ENCODE measurements at places on chromosomes 1 and 21. TPM values are rescaled to one million over a fixed set of nuclear protein-coding genes. Genes with fewer than 3 reads are reported as not detected.
A peak's percentile ranks its signal among the peaks of the same experiment; 100 is the strongest.

TPR gene
- 130 TPM for total RNA-seq

DNA sequence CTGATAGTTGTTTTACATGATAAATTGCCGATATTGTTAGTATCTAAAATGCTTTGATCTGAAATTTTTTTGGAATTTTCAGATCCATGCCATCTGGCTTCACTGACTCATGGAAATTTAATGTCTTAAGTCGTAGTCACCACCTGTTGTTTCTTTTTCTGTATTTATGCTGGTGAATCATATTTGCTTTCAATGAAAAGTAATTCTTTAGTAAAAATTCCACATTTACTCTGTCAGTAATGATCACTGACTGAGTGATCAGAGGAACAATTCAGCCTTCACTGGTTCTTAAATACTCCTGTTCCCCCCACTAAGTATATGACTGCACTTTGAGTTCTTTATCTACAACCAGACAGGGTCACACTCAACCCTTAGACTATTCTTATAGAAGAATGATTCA is 185.6 kb upstream of the NRIP1 start:
- no peak for DNase-seq

- DNase-seq, result no peak
Measured at GRCh38 chr1:107494061-107494460, 353.2 kb downstream of the NTNG1 start.

F3 gene
- total RNA-seq, result not detected

- no peak for DNase-seq
Measured at GRCh38 chr1:70475023-70475422, 64.0 kb downstream of the CTH start.

DNA sequence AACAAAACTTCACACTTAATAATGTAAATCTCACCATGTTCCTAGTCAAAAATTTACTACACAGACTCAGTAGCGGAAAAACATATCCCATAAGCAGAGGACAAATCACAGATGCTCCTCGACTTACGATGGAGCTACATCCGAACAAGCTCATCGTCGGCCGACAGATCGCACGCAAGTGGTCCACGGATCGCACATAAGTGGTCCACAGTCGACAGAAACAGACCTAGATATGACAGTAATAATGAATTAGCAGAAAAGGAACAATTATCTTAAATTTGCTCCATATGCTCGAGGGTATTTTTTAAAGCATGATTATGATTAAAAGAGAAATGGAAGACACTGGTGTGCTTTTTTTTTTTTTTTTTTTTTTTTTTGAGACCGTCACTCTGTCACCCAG is 36.3 kb downstream of the WDR4 start:
- DNase-seq, result no peak

PIK3CD gene
- 250 TPM for total RNA-seq

DNA sequence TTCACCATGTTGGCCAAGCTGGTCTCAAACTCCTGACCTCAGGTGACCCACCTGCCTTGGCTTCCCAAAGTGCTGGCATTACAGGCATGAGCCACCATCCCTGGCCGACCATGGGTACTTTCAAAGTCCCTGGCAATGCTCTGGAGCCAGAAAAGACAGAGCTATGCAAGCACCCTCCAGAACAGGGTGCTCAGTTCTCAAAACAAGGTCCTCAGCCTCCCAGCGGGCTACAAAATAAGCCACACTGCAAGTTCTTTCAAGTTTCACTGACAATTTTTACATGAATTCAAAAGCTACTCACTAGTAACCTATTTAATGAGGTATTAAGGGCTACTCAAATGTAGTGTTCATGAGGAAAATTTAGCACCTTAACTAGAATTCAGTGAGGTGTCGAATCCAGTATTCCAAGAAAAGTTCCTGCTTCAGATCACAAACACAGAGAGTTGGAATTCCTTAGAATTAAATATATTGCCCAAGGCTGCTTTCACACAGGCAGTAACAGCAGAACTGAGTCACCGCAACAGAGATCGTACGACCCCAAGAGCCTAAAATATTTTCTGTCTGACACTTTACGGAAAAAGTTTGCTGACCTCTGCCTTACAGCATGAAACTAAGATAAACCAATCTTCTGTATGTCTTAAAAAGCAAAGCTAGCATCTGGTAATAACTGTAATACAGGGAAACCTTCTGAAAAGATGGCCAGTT is 60.7 kb downstream of the HSF2BP start:
- no peak for DNase-seq

DNA sequence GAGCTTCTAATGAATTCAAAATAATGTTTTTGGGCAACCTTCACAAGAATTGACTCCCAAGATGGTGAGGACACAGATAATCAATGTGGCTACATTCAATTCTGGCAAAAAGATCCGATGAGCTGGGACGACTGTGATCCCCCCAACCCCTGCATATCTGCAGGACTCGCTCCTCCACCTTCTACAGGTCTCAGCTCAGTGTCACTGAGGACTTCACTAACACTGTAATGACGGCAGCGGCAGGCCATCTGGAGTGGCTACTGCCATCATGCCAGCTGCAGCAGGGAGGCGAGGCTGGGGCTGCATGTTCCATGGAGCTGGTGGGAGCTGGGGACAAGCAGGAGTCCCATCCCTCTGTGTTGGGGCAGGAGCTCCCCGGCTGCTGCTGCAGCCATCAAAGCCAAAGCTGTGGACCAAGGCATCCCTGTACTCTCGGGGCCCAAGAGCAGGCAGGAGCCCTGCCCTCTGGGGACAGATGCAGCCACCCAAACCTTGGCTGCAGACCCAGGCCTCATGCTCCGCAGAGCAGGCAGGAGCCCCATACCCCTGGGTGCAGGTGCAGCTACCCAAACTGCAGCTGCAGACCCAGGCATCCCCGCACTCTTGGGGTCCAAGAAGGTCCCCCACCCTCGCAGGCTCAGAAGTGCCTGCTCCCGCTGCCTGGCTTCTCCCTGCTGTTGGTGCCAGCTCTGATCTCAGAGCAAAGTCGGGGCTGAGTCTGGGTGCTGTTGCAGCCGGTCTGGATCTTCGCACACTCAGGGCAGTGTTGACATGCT is 12.2 kb upstream of the DHRS3 start:
- no peak for DNase-seq

GRCh38 chr21:42556960-42557359 is 43.3 kb downstream of the SLC37A1 start:
- DNase-seq, result peak; percentile 17

DNA sequence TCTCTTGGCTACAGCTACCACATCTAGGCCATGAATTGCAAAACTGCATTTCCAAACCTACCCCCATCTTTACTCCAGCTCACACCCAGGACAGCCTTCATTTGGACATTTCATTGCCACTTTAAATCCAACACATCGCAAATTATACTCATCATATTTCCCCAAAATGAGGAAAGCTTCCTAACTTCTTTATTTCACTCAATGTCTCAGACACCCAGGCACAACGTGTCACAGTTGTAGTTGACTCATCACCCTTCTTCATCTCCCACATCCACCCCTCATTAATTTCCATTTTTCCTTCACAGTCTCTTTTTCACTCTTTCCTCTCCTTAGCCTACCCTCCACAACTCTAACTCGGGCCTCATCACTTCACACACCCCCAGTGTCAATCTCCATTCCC is 6.7 kb downstream of the OTUD7B start:
- no peak for DNase-seq

DNA sequence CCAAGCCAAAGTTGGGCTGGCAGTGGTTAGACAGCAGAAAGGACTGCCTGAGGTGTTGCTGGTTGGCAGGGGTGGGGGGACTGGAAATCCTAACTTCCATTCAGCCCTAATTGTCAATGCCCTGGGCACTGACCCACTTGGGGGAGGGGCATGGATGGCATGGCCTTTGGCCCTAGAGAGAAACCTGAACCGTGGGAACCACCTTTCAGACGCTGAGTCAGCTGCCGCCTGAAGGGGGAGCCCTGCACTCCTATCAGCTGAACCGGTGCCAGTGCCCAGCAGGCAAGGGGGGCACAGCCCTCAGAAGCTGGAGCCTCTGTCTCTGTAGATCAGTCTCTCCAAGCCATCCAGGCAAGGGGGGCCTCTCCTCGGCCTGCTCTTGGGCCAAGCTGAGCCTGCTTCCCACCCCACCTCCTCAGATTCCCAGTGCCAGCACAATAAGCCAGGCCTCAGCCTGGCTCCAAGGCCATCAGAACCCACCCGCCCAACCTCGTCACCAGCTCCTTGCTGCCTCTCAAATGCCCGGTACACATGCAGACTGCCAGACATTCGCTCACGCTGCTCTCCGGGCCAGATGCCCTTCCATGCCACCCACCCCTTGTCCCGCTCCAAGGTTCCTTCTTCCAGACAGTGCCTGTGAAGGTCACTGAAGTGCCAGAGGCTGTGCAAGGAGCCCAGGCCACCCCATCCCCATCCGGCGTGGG is 11.6 kb downstream of the TINAGL1 start:
- DNase-seq, result peak; percentile 57

DNA sequence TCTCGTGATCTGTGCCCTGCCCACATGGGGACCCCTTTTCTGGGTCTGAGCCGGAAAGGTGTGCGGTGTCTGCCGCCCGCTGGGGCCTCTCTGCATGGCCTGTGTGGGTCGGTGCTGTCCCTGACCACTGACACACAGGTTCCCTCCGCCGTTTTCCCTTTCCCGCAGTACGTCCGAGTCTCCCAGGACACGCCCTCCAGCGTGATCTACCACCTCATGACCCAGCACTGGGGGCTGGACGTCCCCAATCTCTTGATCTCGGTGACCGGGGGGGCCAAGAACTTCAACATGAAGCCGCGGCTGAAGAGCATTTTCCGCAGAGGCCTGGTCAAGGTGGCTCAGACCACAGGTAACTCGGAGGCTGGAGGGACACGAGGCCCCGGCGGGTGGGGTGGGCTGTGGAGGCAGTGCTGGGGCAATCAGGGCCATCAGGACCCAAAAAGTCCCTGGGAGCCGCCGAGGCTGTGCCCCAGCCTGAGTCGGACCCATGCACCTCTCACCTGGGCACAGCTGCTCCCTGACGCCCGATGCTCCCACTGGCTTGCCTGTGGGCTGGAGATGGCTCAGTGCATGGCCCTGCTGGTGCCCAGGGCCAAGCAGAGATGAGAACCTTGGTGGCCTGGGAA is 13.3 kb downstream of the TRPM2 start:
- peak; percentile 20 for DNase-seq

DNA sequence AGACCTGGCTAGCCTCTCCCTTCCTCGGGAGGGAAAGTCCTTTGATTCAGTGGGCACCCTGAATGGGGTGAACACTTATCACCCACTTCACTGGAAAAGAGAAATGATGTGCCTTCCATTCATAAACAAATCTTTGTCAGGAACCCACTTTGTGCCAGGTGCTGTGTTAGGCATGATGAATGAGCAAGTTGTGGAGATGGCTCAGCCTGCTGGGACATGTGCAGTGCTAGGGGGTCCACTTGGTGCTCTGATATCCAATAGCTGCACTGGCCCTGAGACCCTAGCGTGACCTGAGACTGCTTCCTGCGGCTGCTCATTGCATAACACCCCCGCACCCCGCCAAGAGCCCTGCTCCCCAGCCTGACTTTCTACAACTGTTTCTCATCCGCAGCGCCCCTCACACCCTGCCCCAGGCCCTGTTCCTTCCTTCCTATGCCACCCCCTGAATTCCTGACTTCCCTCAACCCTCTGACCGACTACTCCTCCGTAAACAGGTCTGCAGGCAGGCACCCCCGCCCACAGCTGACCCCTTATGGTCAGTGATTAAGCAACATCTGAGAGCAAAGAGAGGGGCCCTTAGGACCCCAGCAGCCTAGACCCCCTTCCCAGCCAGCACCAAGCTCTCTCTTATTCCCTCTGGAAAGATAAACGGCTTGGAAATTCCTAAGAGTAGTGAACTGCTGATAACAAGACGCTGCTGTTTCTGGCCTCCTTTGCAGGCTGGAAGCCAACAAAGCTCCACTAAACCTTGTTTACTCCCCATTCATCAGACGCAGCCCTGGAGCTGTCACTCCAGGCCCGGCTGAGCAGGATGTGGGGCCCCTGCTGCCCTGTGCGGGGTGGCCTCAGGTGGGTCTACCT is 12.9 kb downstream of the CSRP1 start:
- no peak for DNase-seq

ZNF670 gene
- 1.6 TPM for total RNA-seq

DNA sequence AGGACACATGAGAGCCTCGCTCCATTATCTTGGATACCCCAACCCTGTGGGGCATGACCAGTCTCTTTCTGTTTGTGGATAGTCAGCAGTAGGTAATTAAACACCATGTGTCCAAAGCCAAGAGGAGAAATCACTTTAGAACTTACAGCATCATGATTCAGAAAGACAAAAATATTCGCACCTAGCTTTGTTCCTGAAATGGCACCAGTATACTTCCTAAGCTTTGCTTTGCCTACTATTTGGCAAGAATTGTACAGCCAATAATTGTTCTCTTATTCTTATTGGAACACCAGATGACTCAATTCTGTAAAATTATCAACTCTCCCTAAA is 24.2 kb downstream of the TNFRSF9 start:
- no peak for DNase-seq

- DNase-seq, result no peak
Measured at GRCh38 chr1:3940081-3940753, 40.1 kb upstream of the C1orf174 start.

CHIA gene
- not detected for total RNA-seq

ELAPOR1 gene
- 6.1 TPM for total RNA-seq

DNA sequence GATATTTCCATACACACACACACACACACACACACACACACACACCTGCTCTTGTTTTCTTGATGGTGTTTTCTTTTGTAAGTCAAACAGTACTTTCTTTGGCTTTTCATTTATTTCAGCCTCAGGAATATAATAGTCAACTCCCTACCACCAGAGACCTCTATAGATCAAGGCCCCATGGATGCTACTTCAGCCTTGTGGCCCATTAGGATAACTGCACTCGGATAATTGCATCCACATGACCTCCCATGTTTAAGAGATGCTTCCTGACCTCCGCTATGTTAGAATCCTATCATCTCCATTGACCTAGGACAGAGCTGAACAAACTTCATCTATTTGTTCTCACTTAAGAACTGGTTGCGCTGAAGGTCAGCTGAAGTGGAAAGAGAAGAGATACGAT is 1094.0 kb upstream of the B3GALT2 start:
- DNase-seq, result no peak

DNA sequence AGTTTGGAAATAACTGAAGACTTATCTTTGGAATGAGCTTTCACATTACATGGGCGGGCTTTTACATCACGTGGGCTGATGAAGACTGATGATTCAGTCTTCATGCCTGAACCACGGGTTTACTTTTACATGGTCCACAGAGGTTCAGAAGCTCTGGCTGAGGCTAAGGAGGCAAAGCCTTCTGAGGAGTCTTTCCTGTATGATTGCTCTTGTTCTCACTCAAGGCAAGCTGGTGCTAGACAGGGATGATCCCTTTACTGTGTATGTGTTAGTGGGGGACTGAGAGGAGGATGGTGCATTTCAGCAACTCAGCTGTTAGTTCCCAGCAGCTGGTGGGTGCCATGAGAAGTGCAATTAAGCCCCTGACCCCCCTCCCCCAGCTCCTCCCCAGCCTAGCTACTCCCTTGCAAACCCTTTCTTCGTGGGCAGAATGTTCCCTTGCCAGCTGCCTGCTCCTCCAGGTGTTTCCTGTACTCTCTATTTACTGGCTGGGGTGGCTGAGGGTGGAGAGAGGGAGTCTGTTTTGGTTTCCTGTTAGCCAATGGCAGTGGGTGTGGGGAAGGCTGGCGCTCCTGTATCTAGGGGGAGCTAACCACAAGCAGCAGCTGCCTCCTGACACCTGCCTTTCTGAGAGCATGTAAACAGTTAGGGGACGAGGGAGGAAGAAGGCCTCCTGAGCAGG is 15.4 kb downstream of the BTG2 start:
- peak; percentile 69 for DNase-seq

- no peak for DNase-seq
Measured at GRCh38 chr1:204348722-204349121, 11.0 kb downstream of the PLEKHA6 start.

OR6P1 gene
- not detected for total RNA-seq

- DNase-seq, result no peak
Measured at GRCh38 chr1:209815931-209816341, 10.0 kb upstream of the IRF6 start.

NID1 gene
- 0.14 TPM for total RNA-seq

- DNase-seq, result no peak
Measured at GRCh38 chr1:6711174-6711573, 9.6 kb upstream of the DNAJC11 start.
